ENCODE measurements at places on chromosomes 2 and 18.

DNA sequence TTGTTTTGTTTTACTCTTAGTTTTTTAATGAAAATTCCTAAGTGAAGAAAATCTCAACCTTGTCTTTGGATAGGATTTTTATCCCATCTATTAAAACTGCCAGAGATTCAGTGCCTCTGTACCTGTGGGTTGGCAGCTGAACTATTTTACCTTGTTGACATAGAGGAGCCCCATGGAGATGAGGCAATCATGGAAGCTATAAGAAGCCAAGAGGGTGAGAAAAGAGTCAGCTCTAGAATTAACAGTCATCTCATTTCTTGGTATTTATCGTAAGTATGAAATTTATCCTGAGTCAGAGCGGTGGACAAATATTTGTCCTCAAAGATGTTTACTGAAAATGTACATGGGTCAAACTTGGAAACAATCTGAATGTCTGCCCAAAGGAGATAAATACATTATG, 35.8 kb upstream of the PGAP1 start:
- DNase-seq: no peak

GRCh38 chr2:223735659-223736244, 101.6 kb downstream of the AP1S3 start:
- DNase-seq: no peak

DNA sequence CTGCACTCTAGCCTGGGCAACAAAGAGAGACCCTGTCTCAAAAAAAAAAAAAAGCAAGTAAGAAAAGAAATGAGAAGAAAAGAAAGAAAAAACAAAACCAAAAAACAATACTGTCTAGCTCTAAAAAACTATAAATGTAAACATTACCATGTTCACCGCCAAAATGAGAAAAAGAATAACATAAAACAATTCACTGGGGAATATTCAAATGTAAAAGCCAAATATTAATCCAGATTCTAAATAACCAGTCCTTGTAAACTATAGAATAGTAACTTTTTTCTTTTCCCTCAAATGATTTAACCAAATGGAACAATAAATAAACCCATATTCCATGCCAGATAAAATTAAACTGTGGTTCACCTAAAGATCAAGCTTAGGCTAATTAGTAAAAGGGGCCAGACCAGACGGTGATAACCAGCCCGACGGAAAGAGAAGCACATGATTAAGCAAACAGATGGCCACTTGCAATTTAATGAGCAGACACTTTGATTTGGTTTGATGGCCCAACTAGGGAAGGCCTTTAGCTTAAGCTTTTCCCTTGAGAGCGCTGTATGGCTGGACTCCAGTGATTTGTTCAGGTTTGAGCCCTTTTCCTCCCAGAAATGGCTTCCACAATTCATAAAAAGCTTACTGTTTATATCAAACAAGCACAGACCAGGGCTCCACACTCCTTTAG, 39.4 kb upstream of the ZNF397 start:
- DNase-seq: no peak

DNA sequence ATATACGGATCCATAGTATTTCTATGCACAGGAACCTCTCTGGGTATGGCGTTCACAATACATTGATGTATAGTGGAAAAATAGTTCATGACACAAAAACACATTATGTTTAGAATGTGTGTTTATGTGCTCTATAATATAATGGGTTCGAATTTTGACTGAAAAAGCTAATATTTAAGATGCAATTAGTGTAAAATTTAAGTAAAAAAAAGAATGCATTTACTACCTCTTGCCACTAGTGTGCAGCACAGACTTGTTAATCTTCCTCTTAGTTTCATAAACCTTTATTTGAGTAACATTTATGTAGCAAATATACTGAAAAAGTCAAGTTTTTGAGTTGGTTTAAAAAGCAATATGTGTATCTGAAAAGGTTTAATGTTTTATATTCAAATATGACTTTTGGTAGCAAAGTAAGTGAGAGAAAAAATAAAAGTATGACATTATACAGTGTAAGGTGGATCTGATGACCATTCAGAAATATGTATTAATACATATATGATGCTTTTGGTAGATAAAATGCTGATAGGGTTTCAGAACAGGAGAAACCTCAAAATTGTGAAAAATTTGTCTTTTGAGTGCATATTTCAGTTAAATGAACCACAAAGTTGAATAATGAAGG, 49.4 kb downstream of the CCDC102B start:
- DNase-seq: no peak

- DNase-seq: no peak
Observed at GRCh38 chr2:233565685-233566140, 869 bp downstream of the USP40 start.

- no peak for DNase-seq
Observed at GRCh38 chr18:5972298-5972697, 77.0 kb upstream of the TMEM200C start.

GRCh38 chr2:169963786-169964185, 136.5 kb downstream of the UBR3 start:
- DNase-seq: no peak

DNA sequence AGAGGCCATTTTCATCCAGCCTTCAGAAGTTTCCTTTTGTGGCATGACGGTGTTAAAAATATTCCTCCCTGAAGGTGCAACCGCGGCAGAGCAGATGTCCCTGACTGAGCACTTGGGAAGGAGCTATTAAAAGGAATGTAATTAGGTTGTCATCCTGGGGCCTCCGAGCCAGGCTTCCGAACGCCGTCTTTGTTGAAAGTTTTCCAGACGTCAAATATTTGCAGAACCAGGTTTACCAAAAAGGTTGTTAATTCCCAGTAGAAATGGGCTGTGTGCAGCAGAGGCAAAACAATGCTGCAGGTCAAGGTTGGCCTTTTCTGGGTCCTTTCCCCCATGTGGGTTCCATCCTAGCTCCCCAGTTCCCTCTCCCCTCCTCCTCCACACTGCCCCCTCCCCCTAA, 110.0 kb upstream of the STPG4 start:
- no peak for DNase-seq

DNA sequence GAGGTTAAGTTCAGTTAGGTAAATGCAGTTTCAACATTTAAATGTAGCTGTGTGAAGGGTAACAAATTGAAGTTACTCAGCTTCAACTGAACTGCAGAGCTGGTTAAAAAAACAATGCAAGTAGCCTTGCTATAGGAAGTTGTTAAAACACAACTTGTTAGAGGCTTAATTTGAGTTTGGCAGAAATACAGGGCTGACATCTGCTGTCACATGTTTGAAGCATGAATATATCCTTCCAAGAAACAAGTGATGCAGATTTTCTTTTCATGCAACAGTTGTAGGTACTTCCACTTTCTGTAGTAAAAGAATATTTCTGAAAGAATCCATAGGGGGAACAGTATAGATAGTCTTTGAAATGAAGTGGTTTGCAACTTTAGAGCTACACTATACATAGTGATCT, 208.7 kb upstream of the RASGRP3 start:
- DNase-seq: no peak

DNA sequence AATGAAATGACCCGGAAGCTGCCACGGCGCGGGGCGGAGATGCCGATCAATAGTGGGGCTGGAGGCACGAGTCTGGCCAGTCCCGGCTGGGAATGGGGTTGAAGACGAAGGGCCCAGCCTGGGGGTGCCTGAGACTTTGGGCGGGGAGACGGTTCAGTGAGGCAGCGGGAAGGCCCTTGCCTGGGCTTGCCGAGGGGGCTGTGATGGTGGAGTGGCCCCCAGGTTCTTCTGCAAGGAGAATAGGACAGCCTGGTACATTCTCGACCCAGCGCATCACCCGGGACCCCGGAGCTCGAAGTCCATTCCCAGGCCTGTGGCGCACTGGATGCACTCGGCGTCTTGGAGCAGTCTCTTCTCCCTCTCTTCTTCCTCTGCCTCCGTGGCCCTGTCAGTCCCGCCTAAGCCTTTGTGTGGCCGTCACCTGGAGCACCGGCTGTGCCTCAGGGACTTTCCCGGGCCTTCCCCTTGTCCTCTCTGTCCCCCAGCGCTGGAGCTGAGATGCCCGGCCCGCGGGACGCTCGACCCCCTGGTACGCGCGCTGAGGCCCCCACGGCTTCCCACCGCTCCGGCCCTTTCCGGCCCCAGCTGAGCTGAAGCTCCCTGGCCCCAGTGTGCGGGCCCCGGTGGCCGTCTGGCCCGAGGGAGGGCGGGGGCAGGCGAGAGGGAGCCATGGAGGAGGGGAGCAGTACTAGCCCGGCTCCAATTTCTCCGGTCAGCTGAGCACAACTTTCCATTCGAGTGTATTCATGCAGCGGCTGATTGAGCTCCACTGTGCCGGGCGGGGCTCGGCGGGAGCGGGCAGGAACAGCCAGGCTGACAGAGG, 8.0 kb downstream of the SIX3 start:
- DNase-seq: no peak

- DNase-seq: no peak
Observed at GRCh38 chr2:94872676-94873361, 1.6 kb downstream of the TEKT4 start.

- DNase-seq: peak; percentile 8
Observed at GRCh38 chr2:74959106-74959751, 786 bp downstream of the POLE4 start.

GRCh38 chr2:203037026-203037425, 22.4 kb downstream of the NBEAL1 start:
- DNase-seq: no peak

DNA sequence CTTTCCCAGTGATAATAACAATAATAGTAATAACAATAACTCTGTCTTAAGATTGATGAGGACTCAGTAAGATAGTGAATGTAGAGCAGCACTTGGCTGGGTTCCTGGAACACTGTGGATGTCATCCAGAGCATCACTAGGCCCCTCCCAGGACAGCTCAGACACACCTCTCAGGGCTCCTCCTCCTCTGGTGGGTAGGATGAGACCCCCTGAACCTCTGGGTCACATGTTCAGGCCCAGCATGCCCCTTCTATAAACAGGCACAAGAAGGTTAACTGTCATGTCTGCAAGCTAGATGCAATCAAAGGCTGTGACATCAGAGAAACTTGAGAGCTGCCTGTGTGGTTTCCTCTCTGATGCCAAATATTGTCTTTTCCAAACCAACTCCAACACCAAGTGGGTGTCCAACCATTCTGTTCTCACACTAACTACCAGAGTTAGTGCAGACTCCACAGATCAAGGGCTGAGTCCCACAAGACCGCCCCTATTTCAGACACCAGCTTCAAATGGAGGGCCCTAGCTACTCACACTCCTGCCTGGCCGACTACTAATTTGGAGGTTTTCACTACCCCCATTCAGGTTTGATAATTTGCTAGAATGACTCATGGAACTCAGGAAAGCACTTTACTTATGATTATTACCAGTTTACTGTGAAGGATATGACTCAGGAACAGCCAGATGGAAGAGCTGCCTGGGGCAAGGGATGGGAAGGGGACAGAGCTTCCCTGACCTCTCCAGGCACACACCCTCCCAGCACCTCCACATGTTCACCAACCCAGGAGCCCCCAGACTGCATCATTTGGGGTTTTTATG, 46.4 kb upstream of the BZW1 start:
- no peak for DNase-seq

GRCh38 chr2:20656561-20656960, 5.7 kb upstream of the HS1BP3 start:
- no peak for DNase-seq

DNA sequence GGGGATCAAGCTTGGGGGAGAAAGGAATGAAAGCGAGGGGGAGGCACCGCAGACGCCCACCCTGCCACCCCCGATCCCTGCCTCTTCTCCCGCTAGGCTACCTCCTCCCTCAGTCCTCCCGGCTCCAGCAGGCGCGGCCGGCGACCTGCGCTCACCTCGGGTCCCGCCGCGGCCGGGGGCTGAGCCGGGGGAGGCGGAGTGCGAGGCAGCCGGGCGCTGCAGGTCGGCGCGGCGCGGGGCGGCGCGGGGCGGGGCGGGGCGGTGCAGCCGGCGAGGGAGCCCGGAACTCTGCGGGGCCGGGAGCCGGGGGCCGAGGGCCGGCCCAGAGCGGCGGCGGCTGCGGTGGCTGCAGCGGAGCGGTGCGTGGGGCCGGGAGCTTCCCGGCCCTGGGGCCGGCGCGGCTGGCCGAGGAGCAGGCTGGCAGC, 477 bp downstream of the ACVR1 start:
- peak; percentile 65 for DNase-seq

- DNase-seq: no peak
Observed at GRCh38 chr2:102229141-102229769, 42.4 kb downstream of the IL1RL2 start.

GRCh38 chr2:168158586-168158985, 88.8 kb downstream of the STK39 start:
- DNase-seq: no peak

DNA sequence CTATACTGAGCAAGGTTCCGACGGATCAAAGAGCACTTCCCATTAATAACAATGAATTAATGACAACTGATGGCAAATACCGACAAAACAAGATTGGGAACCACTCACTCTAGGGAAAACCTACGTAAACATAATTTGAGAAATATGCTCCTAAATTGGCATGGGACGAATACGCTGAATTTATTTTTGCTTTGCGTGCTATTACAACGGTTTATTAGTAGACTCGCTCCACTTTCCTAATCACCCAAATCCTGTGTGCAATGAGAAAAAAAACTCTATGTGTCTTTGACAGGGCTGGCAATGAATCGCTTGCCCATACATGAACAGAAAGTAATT, 536 bp upstream of the SLC25A12 start:
- DNase-seq: no peak

DNA sequence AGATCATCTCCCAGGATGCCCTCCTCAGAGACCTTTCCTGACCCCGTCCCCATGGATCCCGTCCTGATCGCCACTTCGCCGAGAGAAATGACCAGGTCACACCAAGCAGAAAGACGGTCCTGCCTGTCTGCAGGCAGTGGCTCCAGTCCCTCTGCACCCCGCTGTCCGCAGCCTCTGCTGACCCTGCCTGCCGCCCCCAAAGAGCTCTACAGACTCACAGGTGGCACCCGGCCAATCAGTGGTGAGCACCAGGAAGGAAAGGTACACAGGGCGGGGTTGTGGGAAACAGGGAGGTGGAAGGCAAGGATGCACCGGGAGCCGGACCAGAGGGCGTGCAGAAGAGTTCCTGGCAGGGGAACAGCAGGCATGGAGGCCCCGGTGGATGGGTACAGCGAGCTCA, 94.8 kb downstream of the NDUFA10 start:
- no peak for DNase-seq

- DNase-seq: no peak
Observed at GRCh38 chr18:23191232-23191631, 55.9 kb downstream of the CABLES1 start.

DNA sequence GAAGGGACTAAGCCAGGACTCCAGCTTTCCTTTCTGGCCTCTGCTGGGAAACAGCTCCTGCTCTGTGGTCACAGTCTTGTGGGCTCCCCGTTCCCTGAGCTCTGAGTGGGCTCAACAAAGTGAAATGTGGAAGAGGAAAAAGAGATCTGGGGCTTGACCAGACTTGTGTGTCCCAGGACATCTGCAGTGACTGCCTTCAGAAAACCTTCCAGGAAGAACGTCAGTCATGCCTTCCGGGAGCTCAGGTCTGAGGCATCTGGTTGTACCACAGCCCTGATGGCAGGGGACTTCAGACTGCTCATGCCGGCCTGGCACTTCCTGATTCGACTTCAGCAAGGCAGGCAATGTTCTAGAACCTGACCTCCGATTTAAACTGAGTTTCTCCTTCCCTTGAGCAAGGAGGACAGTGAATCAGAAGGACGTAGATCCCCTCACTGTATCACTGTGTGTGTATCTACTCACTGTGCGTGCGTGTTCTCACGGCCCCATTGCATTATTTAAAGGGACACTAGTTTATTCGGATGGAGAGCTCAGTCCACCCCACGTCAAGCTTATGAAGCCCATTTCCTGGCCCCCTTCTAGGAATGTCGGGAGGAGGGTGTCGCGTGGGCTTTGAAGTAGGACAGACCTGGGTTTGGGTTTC, 548 bp upstream of the FBLN7 start:
- DNase-seq: no peak
